NCI-H1092 treated with DMSO at 0.1 percent for 48 hours (cell line): ENCODE measurements at places on chromosomes 1 and 21.

GRCh38 chr1:41420860-41421259 is 59.6 kb downstream of the FOXO6 start:
- no peak for DNase-seq

DNA sequence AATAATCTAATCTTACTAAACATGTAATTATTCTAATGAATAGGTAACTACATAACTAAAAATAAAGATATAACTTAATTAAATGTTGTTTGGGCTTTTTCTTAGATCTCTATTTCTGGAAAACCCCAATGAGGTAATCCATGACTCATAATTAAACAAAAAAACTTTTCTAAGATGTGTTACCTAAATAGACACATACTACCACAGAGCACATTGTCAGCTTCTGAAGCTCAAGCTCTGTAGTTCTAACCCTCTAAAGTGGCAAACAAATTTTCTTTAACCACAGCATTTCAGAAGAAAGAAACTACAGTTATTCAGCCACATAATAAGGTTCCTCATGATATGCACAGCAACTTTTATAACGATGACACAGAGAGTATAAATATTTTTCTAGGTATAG is 4.2 kb downstream of the OR6K3 start:
- DNase-seq: no peak

DNA sequence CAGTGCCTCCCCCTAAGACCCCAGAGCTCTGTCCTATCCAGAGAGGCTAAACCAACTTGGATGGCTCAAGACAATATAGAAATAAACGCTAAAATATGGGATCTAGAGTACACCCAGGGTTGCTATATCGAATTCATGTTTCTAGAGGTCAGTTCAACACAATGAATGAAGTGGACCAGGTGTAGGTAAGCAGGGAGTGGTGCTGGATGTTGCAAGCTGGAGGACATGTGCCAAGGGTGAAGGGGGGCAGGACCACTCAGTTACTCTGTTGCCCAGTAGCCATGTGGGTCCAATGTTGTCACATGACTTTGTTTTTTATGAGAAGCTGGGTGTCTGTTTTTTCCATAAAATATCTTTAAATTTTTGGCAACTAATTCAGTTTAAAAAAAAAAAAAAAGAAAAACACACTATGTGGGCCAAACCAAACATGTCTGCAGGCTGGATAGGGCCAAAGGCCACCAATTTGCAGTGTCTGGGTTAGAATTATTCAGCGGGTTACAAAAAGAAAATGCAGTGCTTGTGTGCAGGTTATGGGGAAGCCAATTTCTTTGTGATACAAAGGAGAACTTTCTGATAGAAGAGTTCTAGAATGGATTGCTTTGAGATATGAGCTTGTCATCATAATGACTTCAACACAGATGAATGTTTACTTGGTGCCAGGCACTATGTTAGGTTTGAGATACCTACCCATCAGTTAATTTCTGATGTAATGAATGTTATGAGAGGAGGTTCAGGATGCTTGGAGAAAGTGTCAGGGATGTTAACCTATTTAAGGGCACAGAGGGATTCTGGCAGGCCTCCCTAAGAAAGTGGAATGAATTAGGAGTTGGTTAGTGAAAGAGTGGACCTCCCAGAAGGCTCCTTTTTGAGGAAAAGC is 8.9 kb downstream of the CACHD1 start:
- DNase-seq: no peak

GRCh38 chr1:72869441-72869840 is 587.1 kb upstream of the NEGR1 start:
- no peak for DNase-seq

DNA sequence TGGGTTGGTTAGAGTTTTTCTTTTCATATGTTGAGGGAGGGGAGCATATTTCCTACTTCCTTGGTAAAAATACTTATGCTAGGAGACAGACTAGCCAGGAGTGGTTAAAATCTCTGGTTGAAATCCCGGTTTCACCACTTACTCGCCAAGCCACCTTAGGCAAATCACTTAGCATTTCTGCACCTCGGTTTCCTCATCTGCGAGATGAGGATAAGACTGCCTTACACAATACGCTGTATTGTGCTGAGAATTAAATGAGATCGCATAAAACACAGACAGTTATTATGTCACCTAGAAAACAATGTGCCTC is 1.4 kb downstream of the IFFO2 start:
- no peak for DNase-seq

DNA sequence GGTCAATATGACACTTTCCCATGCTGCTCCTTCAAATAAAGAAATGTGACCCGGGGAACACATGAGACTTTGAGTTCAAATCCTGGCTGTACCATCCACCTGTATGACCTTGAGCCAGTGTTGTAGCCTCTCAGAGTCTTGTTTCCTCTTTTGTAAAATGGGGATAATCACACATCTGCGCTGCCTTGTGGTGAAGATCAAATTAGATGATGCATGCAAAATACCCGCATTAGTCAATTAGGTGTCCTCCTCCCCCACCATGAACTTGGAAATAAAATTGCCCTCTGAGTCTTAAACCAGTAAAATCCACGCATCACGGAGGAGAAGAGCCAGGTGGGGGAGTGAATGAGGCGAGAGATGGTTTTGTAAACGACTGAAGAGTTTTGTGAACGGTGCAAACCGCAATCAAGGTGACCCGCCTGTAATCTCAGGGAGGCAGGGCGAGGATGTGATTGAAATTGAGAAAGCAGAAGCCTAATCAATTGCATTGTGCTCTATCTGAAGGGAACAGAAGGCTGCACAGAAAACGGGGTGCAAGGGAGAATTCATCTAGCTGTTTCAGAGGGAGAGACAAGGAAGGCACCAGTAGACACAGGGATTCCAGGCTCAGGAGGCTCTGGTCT is 5.8 kb upstream of the AHDC1 start:
- no peak for DNase-seq
